ENCODE measurements at places on chromosomes 12 and 14.

DNA sequence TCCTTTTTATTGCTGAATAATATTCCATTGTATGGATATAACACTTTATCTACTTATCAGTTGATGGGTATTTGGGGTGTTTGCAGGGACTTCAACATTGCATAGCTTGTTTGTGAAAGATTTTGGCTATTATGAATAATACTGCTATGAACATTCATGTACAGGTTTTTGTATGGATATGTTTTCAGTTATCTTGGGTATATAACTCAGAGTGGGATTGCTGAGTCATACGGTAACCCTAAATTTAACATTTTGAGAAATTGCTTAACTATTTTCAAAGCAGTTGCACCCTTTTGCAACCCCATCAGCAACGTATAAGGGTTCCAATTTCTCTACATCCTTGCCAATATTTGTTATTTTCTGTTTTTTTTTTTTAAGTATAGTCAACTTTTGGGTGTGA lies 27.3 kb upstream of the HELB start:
- no peak for DNase-seq

DNA sequence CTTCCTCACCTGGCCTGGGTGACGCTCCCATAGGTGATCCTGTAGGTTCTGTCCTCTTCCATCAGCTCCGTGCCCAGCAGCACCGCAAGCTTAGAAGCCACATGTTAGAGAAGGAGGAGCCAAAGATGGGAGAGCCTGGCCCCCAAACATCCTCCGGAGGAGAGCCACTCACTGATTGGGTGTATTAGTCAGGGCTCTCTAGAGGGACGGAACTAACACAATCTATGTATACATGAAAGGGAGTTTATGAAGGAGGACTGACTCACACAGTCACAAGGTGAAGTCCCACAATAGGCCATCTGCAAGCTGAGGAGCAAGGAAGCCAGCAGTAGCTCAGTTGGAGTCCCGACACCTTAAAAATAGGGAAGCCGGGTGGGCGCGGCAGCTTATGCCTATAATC lies 1273.1 kb upstream of the TMEM132C start:
- no peak for DNase-seq

- DNase-seq: no peak
These were observed 192.8 kb upstream of the AMIGO2 start for GRCh38 chr12:47272412-47273190.

DNA sequence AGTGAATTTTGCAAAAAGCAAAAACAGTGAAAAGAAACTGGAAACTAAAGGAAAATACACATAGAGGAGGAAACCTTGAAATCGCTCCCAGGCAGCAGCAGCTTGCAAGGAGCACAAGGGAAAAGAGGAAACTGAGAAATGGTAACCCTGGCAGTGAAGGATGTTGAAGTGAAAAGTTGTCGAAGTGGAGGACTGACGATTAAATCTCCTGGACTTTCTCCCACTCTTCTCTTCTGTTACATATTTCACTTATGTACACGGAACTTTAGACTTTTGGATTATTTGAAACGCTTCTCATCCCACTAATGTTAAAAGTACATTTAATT lies 388.8 kb upstream of the USP15 start:
- DNase-seq: no peak

DNA sequence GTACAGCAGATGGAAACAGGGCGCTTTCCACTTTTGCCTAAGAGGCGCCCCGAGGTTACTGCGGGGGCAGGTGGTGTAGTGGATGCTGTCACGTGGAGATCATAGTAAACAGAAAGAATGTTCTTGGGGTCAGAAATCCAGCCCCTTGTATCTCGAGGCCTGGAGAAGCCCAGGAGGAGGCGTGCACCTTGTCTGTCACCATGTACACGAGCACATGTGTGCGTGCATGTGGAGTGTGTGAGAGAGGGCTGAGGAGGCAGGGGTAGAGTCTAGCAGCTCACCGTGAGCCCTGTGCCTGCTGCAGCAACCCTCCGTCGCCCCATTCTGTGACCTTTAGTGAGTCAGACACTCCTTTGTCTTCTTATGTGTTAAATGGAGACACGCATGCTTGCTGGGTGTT lies 59.0 kb downstream of the CACNA1C start:
- no peak for DNase-seq

DNA sequence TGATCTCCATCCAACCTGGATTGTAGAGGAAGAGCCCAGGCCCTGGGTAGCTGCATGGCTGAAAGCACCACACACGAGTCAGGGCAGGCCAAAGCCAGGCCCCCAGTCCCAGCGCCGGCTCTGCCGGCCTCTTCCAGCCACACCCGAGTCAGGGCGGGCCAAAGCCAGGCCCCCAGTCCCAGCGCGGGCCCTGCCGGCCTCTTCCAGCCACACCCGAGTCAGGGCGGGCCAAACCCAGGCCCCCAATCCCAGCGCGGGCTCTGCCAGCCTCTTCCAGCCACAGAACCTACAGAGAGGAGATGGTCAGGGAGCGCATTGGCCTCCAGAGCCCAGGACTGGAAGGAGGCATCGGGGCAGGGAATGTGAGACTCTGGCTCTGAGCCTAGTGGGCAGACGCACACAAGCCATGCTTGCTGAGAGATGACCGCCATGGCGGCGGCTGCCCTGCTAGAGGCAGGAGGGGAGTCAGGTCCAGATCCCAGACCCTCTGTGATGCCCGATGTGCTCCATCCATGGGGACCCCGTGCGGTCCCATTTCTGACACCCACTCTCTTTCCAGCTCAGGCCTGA lies 30.2 kb downstream of the BEGAIN start:
- no peak for DNase-seq

DNA sequence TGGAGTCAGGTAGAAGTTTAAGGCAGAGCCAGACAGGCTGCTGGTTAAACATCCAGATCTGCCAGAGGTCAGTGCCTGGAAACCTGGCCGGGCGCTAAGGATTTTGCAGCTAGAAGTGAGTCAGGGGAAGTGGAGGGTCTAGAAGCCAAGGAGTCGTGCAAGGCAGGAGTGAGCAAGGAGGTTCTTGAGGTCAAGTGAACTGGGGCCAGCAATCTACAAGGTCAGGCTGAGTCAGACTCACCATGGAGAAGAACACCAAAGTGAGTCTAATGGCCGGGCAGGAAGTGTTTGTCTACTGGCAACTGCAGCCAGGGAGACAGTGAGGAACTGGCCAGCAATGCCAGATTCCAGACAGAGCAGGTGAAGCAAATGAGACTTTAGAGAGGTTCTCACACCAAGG lies 628.2 kb downstream of the ETNK1 start:
- DNase-seq: no peak

- DNase-seq: no peak
These were observed 89.6 kb upstream of the ATF7IP start for GRCh38 chr12:14275886-14276285.

DNA sequence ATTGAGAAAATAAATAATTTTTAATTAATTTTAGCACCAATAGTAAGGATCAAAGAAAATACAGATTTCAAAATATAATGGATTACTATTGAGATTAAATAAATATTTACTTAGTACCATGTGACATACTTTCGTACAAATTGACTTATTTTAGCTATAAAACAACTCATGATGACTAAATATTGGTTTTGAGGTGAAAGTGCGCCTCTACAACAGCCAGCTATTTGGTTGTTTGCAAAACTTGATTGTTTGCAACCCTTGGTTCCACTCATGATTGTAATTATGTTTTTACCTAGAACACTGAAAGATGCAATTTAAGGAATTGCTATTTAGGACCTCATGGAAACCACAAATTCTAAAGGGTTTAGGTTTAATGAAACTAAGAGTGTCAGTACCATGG lies 51.9 kb upstream of the PPM1H start:
- DNase-seq: no peak

GRCh38 chr12:19220205-19220604 lies 90.7 kb downstream of the PLEKHA5 start:
- DNase-seq: no peak
